GM20000 (cell line): ENCODE measurements at places on chromosomes 3 and 15.

GRCh38 chr15:69433831-69434230, 18.8 kb upstream of the RPLP1 start:
- no peak for DNase-seq

GRCh38 chr3:126968391-126969390, 14.2 kb upstream of the PLXNA1 start:
- no peak for DNase-seq

GRCh38 chr3:169246158-169246557, 417.4 kb downstream of the MECOM start:
- DNase-seq = no peak

GRCh38 chr15:89396723-89397652, 62.4 kb upstream of the POLG start:
- no peak for DNase-seq

- DNase-seq = no peak
Observed at GRCh38 chr15:68984586-68984985, 29.9 kb upstream of the NOX5 start.

DNA sequence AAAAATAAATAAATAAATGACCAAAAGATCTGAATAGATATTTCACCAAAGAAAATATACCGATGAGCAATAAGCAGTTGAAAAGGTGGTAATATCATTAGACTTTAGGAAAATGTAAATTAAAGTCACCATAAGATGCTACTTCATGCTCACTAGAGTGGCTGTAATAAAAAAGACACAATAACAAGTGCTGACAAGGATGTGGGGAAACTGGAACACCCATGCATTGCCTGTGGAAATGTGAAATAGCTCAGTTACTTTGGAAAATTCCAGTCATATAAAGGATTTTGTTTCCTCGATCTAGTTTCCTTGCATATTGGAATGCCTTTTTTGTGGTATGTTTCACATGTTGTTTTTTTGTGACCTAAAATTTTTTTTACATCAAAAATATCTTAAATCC, 36.0 kb upstream of the LRIG1 start:
- DNase-seq = no peak

- DNase-seq = no peak
Observed at GRCh38 chr3:124788254-124788745, 58.0 kb downstream of the UMPS start.

DNA sequence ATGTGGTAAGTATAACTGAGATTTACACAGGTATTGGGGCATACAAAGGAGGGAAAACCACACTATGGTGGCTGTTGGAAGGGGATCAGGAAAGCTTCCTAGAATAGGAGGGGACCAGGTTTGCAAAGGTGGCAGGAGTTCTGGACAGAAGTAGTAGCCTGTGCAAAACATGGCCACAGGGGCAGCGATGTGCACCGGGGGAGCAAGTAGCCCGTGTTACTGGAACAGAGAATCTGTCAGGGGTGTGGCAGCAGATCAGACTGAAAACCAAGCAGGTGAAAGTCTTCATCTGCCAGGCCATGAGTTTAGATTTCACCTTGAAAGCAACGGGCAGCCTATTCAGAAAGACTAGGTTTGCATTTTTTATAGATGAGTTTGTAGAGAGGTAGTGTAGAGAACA, 182.3 kb upstream of the LPP start:
- no peak for DNase-seq

GRCh38 chr3:179016979-179017670, 54.5 kb downstream of the ZMAT3 start:
- no peak for DNase-seq

- DNase-seq = no peak
Observed at GRCh38 chr3:66110840-66111239, 72.1 kb upstream of the MAGI1 start.

DNA sequence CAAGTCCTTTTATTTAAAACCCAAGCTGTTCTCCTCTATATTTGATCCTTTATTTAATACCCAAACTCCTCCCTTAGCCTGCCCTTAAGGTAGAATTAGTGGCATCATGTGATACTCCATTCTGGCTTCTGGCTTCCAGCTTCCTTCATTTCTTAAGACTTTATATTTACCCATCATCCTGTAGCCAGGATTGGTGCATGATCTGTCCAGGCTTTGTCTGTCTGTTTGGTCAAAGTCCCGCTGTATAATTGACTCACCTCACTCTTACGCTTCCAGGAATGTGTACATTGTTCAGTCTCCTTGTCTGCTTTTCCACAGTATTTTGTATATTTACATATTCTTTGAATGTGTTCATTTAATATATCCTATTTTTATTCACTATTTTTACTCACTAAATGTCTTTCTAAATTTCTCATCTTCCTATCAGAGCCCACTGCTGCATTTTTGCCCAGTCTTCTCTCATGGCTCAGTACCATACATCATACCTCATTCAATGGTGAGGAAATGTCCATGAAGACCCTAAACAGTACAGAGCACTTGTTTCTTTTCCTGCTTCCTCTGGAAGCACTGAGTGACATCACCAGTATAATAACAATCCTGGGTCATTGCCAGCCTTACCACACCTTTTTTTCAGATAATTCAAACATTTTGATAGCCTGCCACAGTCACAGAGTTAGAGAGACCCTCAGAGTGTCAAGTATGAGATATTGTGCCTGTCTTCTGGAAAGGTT, 31.5 kb downstream of the TMEM108 start:
- no peak for DNase-seq

GRCh38 chr3:108127301-108127988, 36.6 kb upstream of the CD47 start:
- DNase-seq = peak; percentile 20

- no peak for DNase-seq
Observed at GRCh38 chr15:70378126-70379031, 280.7 kb upstream of the TLE3 start.

- DNase-seq = peak; percentile 38
Observed at GRCh38 chr3:125140818-125141595, 71.5 kb downstream of the SLC12A8 start.

GRCh38 chr3:37349640-37350039, 175.3 kb upstream of the LRRFIP2 start:
- DNase-seq = no peak

GRCh38 chr3:151926956-151927355, 53.5 kb downstream of the SUCNR1 start:
- DNase-seq = no peak

DNA sequence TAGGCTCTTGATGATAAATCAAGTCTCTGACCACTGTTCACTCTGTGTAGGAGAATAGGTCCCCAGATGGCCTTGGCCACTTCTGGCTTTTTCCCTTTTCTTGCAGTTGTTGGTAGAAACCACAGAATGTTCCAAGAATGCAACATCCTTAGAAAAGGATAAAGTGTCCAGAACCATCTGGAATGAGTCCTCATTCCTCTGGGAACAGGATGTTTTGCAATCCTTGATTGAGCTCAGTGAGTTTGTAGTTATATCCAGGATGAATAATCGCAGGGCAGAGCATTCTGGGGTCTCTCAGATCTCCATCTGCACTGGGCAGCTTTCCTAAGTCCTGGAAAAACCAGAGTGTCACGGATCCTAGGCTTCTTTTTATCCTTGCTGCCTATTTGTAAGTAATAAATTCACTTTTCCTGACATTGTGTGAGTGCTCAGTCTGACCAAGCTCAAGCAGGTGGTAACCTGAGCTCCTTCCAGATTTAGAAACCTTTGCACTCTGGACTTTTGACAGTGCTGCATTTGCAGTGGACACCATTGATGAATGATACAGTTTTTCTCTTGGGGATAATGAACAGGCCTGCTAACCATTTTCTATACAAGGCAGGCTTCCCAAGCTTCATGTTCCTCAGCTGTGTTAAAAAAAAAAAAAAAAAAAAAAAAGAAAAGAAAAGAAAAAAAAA, 1028.6 kb downstream of the OTOL1 start:
- DNase-seq = no peak

- peak; percentile 52 for DNase-seq
Observed at GRCh38 chr3:142447301-142447851, 461 bp downstream of the XRN1 start.

DNA sequence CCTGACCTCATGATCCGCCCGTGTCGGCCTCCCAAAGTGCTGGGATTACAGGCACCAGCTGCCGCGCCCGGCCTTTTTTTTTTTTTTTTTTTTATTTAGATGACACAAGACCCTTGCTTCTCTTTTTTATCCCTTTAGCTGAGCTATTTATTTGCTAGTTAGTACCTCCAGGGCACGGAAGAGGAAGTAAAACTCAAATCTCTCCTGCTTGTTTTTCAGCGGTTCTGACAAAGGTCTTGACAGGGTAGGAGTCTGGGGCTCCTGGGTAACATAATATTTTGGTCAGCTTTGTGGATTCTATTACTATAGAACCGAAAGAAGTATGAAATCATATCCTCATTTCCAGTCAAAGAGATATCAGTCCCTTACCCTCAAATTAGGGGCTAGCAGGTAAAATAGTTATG, 44.0 kb upstream of the ETV5 start:
- peak; percentile 73 for DNase-seq

DNA sequence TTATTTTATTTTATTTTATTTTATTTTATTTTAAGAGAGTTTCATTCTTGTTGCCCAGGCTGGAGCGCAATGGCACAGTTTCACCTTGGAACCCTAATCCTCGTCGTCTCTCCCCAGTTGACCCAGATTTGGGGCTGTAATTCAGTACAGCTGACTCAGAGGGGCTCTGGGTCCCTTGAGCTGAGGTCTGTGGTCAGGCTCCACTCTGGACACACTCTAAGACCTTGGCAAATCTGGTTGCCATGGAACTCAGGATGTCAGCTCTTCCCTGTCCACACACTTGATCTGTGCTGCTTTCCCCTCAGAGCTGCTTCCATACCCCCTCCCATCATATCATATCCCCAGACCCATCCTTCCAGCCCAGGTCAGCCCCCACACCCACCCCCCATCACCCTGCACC, 675 bp upstream of the CYP11A1 start:
- DNase-seq = no peak

DNA sequence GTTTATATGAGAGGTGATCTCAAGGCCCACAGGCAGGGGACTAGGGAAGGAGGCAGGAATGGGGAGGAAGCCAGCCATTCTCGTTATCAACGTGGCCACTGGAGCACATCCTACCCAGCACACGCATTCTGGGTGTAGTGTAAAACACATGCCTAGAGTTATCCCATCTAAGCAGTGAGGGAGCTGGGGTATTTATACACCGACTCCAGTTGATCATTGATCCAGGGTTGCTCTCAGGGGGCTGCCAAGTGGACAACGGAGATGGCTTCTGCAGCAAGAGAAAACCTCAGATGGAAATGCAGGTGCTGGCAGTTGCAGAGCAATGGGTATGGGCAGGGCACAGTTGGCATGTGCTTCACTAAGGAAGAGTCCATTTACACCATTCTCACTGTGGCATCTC, 30.4 kb upstream of the SYNM start:
- no peak for DNase-seq

GRCh38 chr3:71618538-71618937, 35.0 kb upstream of the FOXP1 start:
- DNase-seq = no peak

DNA sequence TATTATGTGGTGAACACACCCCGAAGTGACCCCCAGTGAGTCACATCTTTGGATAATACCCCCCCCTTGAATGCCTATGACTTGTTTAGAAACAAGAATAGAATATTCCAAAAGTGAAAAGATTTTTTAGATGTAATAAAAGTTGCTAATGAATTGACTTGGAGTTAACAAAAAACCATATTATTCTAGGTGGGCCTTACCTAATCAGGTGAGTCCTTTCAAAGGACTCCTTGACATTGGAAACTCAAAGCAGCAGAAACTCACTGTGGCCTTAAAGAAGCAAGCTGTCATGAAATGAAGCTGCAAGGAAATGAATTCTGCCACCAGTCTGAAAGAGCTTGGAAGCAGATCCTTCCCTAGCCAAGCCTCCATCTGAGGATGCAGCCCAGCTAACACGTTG, 10.9 kb upstream of the ISL2 start:
- DNase-seq = no peak

DNA sequence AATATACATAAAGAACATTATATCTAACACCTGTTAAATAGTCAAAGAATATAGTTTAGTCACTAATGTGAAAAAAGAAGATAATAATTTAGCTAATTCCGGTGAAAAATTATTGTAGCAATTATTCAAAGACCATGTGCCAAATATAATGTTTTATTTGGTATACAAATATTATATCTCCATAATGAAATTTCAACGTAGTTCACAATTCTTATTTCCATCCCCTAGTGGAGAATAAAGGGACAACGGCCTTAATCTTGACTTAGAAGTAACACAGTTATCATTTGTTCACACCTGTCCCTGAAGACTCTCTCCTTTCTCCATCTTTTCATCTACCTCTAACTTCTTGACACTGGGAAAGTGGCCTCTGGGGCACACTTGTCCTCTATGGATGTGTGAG, 213.4 kb downstream of the ERC2 start:
- no peak for DNase-seq

GRCh38 chr15:22806664-22807063, 20.2 kb downstream of the NIPA1 start:
- no peak for DNase-seq

GRCh38 chr15:43093026-43093425, 12.8 kb downstream of the UBR1 start:
- DNase-seq = no peak

DNA sequence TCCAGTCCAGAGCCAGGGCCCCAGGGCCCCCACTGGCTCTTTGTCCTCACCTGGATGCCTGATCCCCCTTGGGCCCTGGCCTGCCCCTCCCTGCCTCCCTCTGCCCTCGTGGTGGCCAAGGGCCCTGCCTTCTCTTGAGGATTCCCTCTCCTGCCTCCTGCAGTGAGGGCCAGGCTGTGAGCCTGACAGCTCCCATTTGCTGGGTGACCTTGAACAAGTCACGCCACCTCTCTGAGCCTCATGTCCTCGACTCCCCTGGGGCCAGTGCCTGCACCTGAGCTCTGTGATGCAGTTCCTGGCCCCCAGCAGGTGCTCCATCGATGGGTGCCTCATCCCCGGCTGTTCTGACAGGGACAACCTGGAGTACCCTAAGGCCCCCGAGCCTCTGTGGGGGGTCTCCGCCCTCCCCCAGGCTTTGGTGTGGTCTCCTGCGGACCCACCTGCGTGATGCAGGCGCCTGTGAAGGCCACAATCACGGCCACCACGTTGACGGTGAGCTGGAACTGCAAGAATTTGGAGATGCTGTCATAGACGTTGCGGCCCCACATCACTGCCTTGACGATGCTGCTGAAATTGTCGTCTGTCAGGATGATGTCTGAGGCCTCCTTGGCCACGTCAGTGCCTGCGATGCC, 24.1 kb upstream of the SEC13 start:
- no peak for DNase-seq

- DNase-seq = no peak
Observed at GRCh38 chr3:59774000-59774399, 724.2 kb upstream of the CFAP20DC start.

- DNase-seq = peak; percentile 66
Observed at GRCh38 chr15:92809880-92810361, 90.2 kb upstream of the CHD2 start.

- no peak for DNase-seq
Observed at GRCh38 chr3:194526164-194526563, 39.4 kb upstream of the ATP13A3 start.
